Hematopoietic multipotent progenitor cell treated with erythropoietin and hydrocortisone succinate and interleukin-3 and kit ligand, for 6 days (in vitro differentiated cells): ENCODE measurements at places on chromosomes 4 and X.

- DNase-seq: peak; percentile 88
Measured at GRCh38 chr4:155675709-155676429, 9.2 kb downstream of the GUCY1A1 start.

- no peak for DNase-seq
Measured at GRCh38 chr4:73170518-73171198, 87.9 kb downstream of the ANKRD17 start.

DNA sequence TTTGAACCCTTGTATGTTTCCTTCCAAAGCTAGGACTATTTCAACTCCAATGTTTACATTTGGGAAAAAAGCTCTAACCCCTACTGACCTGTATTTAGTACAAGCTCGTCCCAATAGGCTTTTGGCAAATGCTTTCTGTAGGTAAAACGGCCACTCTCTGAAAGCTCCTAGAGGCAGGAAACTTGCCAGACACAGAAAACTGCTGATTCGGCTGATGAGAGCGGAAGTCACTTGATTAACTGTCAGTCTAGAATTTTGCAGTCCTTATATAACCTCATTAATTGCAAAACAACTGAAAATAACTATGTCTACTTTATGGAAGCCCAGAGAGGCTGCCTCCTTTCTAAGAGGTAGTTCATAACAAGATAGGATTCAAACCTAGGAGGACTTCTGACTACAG lies 108.1 kb downstream of the TSPAN7 start:
- DNase-seq: peak; percentile 47

- no peak for DNase-seq
Measured at GRCh38 chr4:2482693-2483092, 13.8 kb downstream of the RNF4 start.

GRCh38 chr4:76028350-76028765 lies 5.1 kb upstream of the CXCL10 start:
- peak; percentile 63 for DNase-seq

DNA sequence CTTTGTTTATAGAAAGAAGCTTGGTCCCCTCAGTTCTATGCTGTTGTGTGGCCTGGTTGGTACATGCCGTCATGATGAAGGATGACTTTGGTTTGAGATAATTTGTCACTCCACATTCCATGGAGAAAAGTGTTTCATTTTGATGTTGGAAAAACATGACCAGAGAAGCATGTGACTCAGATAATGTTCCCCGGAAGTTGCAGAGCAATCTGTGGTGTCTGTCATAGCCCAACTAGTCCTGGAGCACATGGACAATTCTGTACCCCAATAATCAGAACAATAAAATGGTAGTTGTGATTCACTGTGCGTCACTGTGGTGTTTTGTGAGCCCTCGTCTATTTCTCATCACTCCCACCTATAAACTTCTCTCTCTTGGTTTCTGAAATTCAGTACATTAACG lies 85.1 kb downstream of the PDK3 start:
- DNase-seq: no peak
